ENCODE measurements at places on chromosomes 2 and 18.

DNA sequence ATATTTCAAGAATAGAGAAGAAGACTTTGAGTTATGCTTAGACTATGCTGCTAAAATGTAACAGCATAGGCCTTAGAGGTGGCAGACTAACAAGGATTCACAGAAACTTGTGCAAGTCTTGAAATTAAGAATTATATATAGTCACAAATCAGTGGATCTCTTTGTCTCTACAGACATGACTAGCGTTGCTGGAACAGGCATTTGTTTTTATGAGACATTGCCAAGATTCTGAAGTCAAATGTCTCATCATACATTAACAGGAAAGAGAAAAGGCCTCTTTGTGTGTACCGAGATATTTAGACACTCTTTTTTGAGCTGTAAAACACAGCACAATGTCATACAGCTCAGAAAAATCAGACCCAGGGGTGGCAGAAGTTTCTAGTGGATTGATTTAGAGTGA is 207.1 kb downstream of the TMX3 start:
- no peak for DNase-seq

- DNase-seq = no peak
Observed at GRCh38 chr2:219985017-219985416, 357.6 kb downstream of the SLC4A3 start.

- no peak for DNase-seq
Observed at GRCh38 chr2:202022755-202023154, 10.9 kb upstream of the FZD7 start.

DNA sequence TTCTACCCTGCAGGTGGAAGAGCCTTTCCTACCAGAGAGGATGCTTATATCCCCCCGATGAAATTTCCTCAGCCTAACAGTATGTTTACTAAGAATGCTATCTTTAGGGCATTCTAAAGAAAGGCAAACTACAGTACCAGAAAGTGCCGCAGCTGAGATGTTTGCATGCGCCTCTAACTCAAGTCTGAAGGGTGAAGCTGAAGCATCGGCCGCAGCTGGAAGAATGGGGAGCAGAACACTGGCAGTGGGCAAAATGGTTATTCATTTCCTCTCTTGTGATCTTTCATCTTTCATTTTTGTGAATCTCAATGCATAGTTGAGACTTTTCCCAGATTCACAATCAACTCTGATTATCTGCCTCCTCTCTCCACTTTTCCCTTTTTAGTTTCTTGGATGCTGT is 648.2 kb upstream of the ZEB2 start:
- DNase-seq = no peak

DNA sequence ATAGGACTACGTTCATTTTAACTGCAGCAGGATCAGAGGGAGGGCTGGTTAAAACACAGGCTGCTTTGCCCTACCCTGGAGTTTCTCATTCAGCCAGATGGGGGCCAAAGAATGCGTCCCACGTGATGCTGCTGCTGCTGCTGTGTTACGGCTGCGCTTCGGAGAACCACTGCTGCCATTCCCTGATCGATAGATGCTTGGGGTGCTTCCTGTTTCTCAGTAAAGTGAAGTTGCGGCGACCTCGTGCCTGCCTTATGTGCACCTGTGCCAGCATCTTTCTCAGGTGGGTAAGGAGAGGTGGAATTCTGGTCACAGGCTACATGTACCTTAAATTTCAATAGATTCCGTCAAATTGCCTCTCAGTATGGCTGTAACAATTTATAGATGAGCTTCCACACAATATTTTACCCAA is 24.7 kb upstream of the TOGARAM2 start:
- DNase-seq = no peak

DNA sequence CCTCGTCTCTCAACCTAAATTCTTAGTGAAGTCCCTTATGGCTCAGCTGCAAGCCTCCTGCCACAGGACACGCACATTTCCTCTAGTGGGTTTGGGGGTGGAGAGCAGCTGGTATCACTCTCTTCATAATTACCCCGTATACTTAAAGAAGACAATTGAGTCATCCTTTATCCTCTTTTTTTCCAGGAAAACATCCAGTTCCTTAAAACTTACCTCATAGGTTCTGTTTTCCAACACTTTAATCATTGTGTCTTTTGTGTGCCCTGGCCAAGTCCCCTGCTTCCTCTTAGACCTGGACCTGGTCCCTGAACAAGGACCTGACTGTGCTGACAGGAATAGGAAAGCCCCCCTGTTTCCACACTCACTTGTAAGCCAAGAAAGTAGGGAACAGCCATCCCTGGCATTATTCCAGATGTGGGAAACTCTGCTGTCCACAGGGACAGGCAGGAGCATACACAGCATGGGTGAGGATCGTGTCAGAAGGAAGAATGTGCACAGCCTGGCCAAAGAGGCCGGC is 42.3 kb upstream of the MYO1B start:
- DNase-seq = no peak

DNA sequence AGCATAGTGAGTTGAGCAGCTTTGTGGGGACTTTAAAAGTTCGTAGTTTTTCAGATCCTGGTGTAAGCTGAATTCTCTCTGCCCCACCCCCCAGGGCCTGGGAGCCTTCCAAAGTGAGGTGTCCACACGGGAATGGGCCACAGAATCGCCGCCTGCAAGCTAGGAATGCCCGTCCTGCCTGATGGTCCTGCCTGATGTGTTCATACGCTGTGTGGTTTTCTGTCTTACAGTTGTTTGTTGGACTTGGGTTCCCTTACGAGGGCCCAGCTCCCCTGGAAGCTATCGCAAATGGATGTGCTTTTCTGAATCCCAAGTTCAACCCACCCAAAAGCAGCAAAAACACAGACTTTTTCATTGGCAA is 158.7 kb downstream of the MGAT5 start:
- DNase-seq = no peak

DNA sequence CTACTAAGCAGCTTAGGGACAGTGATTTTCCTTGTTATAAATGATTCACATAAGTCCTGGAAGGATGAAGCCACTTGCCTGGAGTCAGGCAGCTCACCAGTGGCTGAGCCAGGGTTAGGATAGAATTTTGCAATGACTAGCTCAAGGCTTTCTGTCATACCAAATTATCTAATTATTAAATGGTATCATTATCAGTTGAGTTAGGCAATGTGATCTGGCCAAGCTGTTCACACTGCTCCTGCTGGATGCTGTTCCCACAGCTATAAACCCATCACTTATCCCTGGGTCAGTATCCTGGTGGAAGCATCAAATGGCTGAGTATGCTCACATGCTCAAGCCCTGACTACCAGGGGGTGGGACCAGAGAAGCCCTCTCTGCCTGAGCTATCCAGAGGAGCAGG is 235.2 kb downstream of the MTX2 start:
- DNase-seq = no peak

- no peak for DNase-seq
Observed at GRCh38 chr18:79552140-79552631, 127.4 kb upstream of the CTDP1 start.

GRCh38 chr2:38149531-38149930 is 73.6 kb upstream of the CYP1B1 start:
- DNase-seq = no peak

- DNase-seq = no peak
Observed at GRCh38 chr18:14959550-14959949, 211.6 kb downstream of the ANKRD30B start.

GRCh38 chr2:234998404-234999211 is 46.8 kb downstream of the SH3BP4 start:
- no peak for DNase-seq

DNA sequence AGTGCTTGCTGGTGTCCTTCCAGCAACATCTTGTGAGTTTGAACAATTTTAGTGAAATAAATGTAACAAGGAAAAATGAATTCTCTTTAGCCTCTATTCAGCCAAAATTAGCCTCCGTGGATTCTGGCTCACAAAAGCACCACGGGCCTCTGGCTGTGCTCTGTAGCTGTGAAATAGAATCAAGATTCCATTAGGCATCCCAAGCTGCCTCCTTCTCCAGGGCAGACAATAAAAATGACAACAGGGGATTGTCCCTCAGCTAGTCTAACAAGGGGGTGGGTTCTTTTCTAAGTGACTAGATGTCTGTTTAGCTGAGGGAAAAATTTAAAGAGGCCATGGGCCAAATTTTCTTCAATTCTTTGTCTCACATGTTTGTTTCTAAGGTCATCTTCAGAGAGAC is 254.7 kb upstream of the FIGN start:
- DNase-seq = no peak

GRCh38 chr2:120637847-120638246 is 97.8 kb upstream of the GLI2 start:
- no peak for DNase-seq

DNA sequence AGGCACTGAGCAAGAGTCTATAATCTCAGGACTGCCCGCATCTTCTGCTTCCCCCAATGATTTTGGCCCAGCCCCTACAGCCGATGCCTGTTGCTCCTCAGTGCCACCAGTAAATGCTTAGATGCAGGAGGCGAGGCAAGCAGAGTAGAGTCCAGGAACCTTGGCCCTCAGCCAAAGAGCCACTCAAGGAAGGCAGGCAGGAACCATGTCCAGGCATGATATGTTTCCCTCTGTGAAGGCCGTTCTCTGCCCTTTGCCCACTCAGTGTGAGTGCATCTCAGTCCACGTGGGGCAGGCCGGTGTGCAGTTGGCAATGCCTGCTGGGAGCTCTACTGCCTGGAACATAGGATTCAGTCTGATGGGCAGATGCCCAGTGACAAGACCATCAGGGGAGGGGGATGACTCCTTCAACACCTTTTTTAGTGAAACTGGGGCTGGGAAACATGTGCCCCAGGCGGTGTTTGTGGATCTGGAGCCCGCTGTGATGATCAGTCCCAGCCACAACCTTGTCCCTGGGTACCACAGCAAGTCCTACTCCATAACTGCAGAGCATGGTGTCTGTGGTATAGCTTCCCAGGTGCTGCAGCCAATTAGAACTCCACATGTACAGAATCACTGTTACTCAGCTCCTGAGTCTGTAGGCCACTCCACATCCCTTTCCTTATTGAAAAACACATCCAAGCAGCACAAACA is 9.7 kb upstream of the DNAJB2 start:
- no peak for DNase-seq

DNA sequence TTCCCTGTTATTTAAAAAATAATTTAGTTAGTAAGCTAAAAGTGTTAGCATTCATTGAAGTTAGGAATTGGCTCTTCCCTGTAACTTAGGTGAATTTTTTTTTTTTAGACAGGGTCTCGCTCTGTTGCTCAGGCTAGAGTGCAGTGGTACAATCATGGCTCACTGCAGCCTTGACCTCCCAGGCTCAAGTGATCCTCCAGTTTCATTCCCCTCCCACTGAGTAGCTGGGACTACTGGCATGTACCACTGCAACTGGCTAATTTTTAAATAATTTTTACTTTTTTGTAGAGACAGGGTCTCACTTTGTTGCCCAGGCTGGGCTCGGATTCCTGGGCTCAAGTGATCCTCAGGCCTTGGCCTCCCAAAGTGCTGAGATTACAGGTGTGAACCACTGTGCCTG is 66.4 kb downstream of the CERS6 start:
- DNase-seq = no peak

DNA sequence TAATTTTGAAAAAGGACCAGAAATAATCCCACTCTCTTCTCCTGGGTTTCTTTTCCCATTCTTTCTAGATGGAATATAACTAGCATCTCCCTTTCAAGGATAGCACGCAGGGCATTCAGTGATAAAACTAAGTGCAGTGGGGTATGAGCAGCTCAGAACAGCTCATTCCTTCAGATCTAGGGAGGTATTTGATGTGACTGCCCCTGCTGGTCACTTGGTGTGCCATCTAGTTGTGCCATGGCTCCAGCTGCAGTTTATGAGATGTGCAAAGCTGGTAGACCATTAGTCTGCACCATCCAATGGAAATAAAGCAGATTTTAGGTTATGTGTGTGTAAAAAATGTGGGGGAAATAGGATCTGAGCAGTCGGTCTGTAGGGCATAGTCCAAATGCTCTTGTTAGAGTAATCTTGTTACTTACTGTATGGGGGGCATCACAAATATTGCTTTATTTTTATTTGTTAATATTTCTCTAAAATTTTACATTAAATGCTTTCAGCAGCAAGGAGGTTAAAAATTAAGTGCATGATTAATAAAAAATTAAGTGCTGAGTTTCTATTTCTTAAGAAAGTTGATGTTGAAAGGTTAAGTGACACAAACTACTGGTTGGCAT is 38.9 kb downstream of the CTAGE1 start:
- no peak for DNase-seq
